ENCODE measurements at places on chromosomes 12 and 14. TPM values are rescaled to one million over a fixed set of nuclear protein-coding genes. Genes with fewer than 3 reads are reported as not detected.
A peak's percentile ranks its signal among the peaks of the same experiment; 100 is the strongest.

Gene CFAP54
- polyA plus RNA-seq, result 2.0 TPM

Gene MANSC4
- polyA plus RNA-seq, result not detected

Gene RHEBL1
- 0.94 TPM for polyA plus RNA-seq

Gene CISTR
- 0.34 TPM for polyA plus RNA-seq

DNA sequence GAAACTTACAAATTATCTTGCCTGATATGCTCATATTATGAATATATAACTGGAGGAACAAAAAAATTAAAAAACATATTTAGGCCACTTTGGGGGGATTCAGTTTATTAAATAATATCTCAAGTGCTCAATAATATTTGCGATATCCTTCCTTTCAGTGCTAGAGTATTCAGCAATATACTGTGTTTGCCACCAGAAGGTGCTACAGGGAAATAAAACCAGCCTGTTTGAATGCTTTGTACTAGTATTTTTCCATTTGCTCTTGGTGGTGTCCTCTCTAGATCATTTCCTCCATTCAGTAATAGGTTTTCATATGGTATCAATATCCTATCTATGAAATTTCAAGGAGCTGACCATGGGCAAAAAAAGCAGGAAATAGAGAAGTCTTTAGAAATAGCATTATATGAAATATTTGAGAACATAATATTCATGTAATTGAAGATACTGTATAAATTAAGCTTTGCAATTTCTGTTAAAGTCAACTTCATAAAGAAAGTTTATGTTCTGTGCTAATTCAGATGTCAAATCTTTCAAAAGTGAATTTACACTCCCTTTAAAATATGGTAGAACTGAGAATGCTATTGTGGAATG, 106.2 kb upstream of the NAV3 start:
- DNase-seq, result peak; percentile 13

DNA sequence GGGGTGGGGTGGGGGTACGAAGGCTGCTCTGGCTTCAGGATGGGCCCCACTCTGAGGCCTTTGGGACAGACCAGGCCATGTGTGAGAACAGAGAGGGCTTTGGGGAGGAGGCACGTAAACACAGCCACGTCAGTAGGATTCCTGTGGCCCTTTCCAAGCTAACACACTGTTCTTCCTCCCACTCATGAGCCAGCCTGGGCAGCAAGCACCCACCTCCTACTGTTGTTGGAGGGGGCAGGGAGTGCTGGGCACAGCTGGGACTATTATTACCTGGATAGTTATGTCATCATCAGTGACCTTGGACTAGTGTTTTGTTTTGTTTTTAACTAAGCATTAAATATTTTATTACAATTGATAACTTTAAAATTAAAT, 5.3 kb downstream of the CHGA start:
- no peak for DNase-seq

DNA sequence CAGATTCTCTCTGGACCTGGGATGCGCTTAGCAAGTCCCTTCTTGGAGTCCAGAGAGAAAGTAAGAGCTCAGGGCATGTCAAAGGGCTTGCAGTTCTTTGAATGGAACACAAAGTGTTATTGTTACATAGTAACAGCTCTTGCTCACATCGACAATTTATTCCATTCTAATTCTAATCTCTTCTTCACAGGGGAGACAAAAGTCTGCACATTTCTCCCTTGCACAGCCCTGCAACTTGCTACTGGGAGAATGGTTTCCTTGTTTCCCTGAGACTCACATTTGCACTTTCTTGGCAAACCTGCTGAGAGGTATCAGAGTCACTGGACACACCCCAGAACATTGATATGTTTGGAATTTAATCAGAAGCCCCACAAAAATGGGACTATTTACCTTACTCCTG, 209.9 kb upstream of the IGF1 start:
- DNase-seq, result no peak

DNA sequence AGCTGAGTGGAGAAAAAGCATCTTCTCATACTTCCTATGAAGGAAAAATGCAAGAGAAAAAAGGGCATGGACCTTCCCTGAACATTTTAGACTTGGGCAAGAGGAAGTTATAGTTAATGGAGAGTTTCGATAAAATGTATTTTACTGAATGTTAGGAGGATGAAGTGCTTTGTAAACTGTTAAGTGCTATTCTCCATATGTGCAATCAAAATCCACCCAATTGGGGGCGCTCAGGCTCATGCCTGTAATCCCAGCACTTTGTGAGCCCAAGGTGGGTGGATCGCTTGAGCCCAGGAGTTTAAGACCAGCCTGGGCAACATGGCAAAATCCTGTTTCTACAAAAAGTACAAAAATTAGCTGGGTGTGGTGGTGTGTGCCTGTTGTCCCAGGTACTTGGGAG, 1.9 kb upstream of the CNPY2 start:
- DNase-seq, result no peak

DNA sequence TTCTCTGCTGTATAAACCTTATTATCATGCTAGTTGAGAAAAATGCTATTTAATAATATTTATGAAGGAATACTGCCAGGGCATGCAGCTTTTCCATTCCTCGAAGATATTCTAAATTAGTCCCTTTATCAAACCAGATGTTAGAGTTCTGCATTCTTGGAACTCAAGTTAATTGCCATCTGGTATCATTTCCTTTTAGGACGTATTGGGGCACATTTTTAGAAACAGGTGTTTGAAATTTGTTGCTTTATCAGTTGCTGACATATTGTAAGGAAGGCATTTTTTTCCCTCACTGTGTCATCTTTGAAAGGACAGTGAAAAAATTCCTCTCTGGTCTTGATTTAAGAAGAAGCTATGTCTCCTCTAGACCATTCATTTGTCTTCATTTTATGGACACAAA, 471.2 kb upstream of the PRICKLE1 start:
- no peak for DNase-seq

GRCh38 chr14:72336311-72336980, 404.2 kb downstream of the RGS6 start:
- no peak for DNase-seq

- no peak for DNase-seq
Observed at GRCh38 chr14:77314043-77314442, 6.6 kb downstream of the POMT2 start.

All from cardiac muscle cell (in vitro differentiated cells and primary cell).